ENCODE measurements at places on chromosomes 2 and 18. TPM values are rescaled to one million over a fixed set of nuclear protein-coding genes. Genes with fewer than 3 reads are reported as not detected.

Gene HOXD1
- not detected for total RNA-seq

Gene TMEM37
- total RNA-seq, result 0.26 TPM

Gene ZNF407
- 9.3 TPM for total RNA-seq

Gene DSEL
- total RNA-seq, result 19.0 TPM

Gene RAB27B
- total RNA-seq, result 13.2 TPM

Gene TXNDC2
- 0.87 TPM for total RNA-seq

Gene TEKT4
- total RNA-seq, result not detected

Gene GALNT3
- 44.8 TPM for total RNA-seq

- DNase-seq, result no peak
These were observed 29.5 kb downstream of the GLI2 start for GRCh38 chr2:120764991-120765677.

DNA sequence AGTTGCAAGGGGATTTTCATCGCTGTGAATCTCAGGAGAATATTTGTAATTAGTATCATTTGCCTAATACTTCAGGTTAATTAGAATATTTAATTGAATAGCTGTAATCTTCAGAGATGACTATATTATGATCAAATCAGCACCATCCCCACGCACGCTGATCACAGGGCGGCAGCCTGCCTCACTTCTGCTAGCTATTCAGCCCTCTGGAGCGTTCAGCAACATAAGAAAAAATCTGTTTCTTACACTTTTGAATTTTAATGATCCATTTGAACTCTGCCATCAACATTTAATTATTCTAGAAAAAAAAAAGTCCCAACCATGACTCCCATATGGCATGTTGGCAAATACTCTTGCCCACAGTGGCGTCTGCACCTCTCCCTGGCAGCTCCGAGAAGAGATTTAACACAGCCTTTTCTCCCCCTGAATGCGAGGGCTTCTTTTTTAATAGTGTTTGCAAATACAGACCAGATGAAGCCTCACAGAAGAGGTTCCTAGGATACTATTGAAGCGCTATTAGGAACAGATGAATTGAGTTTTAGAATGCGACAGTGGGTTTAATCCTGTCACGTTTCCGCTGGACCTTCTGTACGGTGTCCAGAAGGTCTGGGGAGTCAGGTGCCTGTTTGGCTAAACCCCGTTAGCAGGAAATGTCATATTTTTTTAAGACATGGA lies 731.9 kb upstream of the SALL3 start:
- no peak for DNase-seq

DNA sequence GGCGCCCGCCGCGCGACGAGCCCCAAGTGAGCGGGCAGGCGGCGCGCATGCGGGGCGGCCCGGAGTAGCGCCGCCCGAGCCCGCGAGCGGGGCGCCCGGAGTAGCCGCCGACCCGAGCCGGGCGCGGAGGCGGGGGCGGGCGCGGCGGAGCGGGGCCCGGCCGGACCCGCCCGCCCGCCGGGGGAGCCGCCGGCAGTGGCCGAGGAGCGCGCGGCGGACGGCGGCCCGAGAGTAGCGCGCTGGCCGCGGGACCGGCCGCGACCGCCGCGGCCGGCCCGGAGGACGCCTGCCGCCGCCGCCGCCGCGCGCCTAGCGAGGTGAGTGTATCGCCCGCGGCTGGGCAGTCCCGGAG lies at the start of gene GALNT1:
Gene GALNT1, plus strand, starts transcription at position 195 of the 352 bp plus-strand sequence. CDS start 72,923 bp downstream, outside the sequence.
- no peak for DNase-seq

DNA sequence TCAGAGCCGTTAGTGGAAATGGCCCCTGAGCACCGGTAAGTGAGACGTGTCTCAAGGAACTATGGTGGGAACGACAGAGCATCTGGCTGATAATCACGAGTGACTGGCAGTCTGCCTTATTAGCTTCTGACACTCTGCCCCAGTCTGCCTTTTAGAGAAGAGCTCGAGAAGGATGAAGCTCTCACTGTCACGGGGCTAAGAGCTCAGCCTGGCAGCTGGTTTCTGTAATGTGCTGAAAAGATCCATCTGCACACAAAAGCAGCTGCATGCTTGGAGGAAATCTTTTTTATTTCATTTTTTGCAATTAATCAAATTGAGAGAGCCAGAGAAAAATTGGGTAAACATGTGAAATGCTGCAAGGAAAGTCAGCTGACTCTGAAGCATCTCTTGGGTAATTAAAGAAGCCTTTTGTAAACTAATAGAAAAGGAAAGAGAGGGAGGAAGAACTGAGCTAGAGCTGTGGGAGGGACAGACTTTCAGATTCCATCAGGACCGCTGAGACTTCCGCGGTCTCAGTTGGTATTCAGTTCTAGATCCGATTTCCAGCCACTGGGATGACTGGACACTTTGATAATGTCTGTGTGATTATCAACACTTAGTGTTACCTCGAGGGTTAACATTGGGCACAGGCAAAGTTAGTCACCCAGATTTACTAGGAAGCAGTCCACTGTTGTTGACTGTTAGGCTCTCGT lies 24.4 kb downstream of the MBP start:
- DNase-seq, result no peak

GRCh38 chr2:18425210-18425703 lies 135.2 kb downstream of the RDH14 start:
- no peak for DNase-seq

- DNase-seq, result no peak
These were observed 835.3 kb downstream of the EPHA4 start for GRCh38 chr2:220736778-220737177.

DNA sequence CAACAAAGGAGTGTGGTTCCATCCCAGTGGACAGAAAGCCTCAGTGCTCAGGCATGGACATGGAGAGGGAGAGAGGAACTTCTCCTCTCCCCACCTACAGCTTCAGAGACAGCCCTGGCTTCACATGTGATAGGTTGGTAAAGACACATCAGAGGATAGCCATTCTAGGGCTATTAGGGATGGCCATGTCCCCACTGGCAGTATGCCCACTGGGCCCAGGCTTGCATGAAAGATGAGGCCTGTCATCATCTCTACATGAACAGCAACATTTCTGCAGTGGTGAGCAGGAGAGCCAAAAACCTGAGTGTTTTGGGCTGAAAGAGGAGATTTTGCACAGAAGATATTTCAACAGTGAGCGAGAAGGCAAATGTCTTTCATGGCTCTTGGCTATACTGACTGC lies 517.2 kb downstream of the NR4A2 start:
- no peak for DNase-seq

GRCh38 chr18:51754566-51754965 lies 557.1 kb upstream of the MEX3C start:
- no peak for DNase-seq

GRCh38 chr2:102141011-102141943 lies 1.3 kb upstream of the IL1R1 start:
- DNase-seq, result no peak

GRCh38 chr2:172697296-172697695 lies 38.3 kb upstream of the RAPGEF4 start:
- no peak for DNase-seq

GRCh38 chr18:49223837-49224529 lies 236.5 kb downstream of the DYM start:
- DNase-seq, result peak; percentile 2

GRCh38 chr18:41700416-41700815 lies 254.6 kb upstream of the PIK3C3 start:
- DNase-seq, result no peak

- no peak for DNase-seq
These were observed 173.2 kb upstream of the ZNF804A start for GRCh38 chr2:184425083-184425482.

GRCh38 chr2:15761056-15761455 lies 169.4 kb downstream of the DDX1 start:
- DNase-seq, result no peak

DNA sequence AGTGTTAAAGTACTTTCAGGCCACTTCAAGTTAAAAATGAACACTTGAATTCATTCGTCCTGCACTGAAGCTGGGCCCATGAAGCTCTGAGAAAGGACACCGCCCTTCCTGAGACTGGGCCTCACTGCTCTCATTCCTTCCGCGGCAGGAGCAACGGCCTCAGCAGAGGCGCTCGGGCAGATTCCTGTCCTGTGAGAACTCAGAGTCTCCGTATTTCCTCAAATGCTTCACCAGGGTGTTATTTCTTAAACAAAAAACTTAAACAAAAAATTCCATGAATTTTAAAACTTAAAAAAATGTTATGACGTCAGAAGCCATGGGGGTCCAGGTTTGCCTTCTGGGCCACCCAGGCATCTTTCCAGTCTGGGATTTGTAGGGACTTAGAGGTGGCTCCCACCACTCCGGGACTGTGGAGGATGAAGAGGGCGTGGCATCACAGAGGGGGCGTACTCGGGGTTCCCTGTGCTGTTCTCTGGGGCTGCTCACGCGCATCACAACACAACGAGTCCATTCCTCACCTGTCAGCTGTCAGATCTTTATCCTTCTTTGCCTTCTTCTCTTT lies 115.9 kb upstream of the ASB18 start:
- DNase-seq, result no peak

- no peak for DNase-seq
These were observed 117.8 kb downstream of the CTIF start for GRCh38 chr18:48656582-48656981.

DNA sequence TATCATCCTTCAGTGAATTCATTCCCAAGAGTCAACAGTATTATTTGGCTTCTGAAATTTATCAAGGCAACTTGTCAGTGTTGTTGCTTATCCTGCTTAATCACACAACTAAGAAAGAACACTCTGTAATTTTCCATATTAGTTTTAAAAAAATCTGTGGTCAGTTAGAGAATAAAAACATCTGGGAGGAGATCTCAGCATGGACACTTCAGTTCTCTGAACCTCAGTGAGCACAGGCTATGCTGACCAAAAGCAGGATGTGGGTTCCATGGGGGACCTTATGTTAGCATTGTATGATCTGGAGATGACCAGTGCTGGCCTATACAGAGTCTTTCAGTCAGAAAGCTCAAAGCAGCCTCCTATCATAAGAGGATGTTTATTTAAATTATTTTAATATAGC lies 79.1 kb upstream of the KLHL14 start:
- no peak for DNase-seq

- no peak for DNase-seq
These were observed 366.9 kb upstream of the GALNT5 start for GRCh38 chr2:156890529-156891148.

DNA sequence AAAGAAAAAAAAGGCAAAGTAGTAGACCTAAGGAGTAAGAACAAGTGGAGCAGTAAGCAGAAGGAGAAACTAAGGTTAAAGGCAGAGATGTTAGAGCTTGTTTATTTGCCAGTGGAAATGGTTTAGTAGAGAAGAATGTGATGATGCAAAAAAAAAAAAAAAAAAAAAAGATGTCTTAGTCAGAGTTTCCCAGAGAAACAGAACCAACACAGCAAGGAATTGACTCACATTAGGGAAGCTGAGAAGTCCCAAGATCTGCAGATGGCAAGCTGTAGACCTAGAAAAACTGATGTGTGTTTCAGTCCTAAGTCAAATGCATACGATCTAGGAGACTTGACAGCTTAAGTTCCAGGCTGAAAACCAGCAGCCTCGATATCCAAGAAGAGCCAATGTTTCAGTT lies 1548.8 kb upstream of the LRRTM1 start:
- peak; percentile 25 for DNase-seq

- DNase-seq, result no peak
These were observed 657.8 kb downstream of the MBD2 start for GRCh38 chr18:53566626-53567025.

GRCh38 chr2:66127061-66127460 lies 307.9 kb upstream of the MEIS1 start:
- DNase-seq, result no peak

Measured in PC-3 (cell line).